NCI-H1105 treated with DMSO at 0.1 percent for 48 hours (cell line): ENCODE measurements at places on chromosomes 7 and 10.

DNA sequence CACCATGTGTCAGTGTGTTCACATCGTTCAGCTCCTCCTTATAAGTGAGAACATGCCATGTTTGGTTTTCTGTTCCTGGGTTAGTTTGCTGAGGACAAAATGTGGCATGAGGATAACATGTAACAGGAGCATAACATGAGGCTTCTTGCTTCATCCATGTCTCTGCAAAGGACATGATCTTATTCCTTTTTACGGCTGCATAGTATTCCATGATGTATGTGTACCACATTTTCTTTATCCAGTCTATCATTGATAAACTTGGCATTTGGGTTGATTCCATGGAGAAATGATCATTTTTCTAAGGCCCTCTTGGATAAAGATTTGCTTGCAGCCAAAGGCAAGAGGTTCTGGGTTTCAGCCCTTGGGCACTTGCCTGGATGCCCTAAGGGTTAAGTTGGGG is 128.5 kb upstream of the ZEB1 start:
- no peak for DNase-seq

DNA sequence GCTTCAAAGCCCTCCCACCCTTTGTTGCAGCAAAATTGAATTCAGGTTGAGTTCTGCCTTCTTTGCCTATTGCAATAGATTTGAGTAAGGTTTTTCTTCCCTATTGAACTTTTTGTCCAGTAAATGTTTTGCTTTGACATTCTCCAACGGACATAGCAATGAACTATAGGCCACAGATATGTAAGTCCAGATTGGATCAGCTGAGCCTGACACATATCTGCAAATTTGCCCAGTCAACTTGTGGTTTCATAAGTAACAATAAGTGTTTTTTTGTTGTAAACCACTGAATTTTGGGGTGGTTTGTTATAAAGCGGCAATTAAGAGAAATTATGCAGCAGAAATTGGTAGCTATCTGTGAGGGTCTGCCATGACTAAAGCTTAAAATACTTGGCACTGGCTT is 332.1 kb upstream of the SORCS1 start:
- no peak for DNase-seq

DNA sequence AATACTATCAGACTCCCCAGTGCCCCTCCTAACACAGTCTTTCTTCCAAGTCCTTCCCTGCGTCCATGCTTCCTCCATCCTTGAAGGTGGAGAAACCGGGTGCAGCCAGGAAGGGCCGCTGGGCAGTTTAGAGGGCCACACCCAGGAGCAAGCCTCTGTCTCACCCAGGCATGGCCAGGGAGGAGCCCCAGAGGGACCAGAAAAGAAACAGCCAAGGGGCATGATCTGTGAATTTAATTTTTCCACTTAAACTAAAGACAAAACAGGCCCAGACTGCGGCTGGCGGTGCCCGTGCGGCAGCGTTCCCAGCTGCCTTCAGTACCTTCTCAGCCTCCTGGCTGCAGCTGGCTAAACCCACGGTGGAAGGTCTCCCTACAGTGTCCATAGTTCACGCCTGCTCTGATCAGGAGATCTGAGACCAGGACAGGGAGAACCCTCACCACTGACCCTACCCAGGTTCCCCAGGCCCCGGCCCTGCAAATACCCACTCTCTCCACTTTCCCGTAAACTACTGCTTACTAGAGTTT is 12.9 kb downstream of the UNCX start:
- no peak for DNase-seq

DNA sequence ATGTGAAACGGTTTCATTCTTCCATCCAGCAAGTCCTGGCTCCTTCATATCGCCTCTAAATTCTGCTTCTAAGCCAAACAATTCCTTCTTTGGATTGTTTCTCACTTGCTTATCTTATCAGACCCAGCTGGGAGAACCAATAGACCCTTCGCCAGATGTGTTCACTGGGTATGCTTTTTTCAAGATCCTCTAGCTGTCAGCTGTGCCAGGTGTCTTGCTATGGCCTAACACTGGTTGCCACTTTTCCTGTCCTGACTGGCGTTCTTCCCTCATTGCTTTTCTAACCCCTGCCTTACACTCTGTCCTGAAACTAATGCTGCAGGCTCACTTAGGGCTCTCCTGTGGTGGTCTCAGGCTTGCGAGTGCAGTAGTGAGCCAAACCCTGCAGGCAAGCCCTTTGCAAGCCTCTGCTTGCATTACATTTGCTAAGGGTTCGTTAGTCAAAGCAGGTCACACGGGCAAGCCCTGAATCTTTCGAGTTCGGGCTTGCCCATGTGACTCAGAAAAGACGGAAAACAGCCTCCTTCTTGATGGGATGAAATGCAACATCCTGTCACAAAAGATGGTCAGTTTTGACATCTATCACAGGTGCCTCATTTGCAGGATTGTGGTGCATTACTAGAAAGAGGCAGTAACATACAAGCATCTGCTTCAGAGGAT is 92.8 kb downstream of the VWC2 start:
- no peak for DNase-seq

- peak; percentile 46 for DNase-seq
Measured at GRCh38 chr10:103451831-103452505, at the start of gene CALHM2. Gene CALHM2 (minus strand): TSS chr10:103452370. CDS start chr10:103449941, 2,429 bp downstream.

GRCh38 chr7:127877951-127878350 is 153.3 kb downstream of the LRRC4 start:
- DNase-seq = no peak

DNA sequence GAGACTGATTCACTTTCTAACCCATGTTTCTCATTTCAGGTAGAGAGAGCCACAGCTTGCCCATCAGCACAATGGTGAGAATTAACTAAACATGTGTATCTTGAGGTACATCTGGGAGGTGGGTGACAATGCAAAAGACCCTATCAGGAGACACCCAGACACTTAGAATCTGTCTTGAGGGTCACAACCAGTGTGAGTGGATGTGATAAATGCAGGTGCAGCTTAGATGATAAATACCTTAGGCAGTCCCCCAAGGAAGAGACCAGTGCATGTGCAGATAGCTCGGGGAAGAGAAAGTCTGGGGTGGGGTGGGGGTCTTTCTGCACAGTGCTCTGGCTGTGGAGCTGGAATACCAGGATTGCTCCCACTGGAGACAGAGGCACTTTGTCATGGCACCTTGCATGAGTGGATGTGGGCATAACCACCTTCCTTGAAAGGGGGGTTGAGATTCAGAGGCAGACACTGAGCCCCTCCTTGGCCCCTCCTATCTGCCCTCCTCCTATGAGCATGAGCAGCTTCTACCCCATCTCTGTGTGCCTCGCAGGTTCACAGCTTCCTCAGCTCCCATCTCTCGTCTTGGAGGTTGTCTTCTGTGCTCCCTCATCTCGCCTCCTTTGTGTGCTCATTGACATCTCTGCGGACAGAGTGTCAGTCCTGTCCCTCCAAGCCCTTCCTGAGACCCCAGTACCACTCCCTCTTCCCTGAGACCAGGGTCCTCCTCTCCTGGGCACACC is 349.8 kb downstream of the TCERG1L start:
- no peak for DNase-seq
